ENCODE measurements at places on chromosomes 7 and 10. TPM values are rescaled to one million over a fixed set of nuclear protein-coding genes. Genes with fewer than 3 reads are reported as not detected.

Gene PWWP2B
- total RNA-seq: 13.7 TPM

- ATAC-seq: peak; percentile 81
Observed at GRCh38 chr10:79266543-79267312, 80.5 kb upstream of the PPIF start.

Gene ATP5F1C
- total RNA-seq: 296 TPM

Gene HACD1
- 75.7 TPM for total RNA-seq

DNA sequence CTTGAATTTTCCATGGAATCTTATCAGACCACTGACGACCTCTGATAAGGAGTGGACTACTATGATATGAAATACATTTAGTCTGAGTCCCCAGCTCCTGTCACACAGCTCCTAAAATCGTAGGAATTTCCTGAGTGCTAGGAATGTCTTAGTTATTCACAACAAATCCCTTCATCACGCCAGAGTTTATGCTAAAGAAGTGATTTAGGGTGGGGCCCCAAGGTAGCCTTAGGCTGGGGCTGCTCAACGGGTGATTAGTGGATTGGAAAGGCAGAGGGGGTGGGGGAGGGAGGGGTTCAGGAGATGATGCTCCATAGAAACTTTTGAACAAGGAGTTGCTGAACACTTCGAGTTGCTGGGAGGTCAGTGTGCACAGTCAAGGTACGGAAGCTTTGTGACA, 7.0 kb upstream of the TET1 start:
- ATAC-seq: no peak

Gene LRRC18
- total RNA-seq: not detected

GRCh38 chr7:43294080-43294630, 181.7 kb downstream of the HECW1 start:
- no peak for ATAC-seq

DNA sequence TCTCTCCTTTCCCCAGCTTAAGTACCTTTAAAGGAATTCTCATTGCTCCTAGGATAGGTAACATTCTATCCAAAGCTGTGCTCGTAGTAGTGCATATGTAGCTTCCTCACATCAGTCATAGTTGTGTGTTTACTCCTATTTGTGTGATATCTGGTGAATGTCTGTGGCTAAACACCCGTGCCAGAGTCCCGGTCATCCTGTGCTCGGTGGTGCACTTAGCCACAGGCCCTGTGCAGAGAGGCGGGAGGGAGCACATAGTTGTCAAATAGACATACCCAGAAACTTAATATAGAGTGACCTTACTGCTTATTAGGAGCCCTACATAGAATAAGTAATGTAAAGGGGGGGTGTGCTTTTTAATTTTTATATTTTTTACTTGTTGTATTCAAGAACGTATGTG, 76.6 kb downstream of the RBM33 start:
- no peak for ATAC-seq

GRCh38 chr10:106053061-106053460, 1111.4 kb downstream of the SORCS1 start:
- ATAC-seq: no peak

- ATAC-seq: peak; percentile 31
Observed at GRCh38 chr10:14665304-14665703, 109.4 kb downstream of the FAM107B start.

Gene DENND2A
- 25.2 TPM for total RNA-seq

Gene SPACDR
- not detected for total RNA-seq

DNA sequence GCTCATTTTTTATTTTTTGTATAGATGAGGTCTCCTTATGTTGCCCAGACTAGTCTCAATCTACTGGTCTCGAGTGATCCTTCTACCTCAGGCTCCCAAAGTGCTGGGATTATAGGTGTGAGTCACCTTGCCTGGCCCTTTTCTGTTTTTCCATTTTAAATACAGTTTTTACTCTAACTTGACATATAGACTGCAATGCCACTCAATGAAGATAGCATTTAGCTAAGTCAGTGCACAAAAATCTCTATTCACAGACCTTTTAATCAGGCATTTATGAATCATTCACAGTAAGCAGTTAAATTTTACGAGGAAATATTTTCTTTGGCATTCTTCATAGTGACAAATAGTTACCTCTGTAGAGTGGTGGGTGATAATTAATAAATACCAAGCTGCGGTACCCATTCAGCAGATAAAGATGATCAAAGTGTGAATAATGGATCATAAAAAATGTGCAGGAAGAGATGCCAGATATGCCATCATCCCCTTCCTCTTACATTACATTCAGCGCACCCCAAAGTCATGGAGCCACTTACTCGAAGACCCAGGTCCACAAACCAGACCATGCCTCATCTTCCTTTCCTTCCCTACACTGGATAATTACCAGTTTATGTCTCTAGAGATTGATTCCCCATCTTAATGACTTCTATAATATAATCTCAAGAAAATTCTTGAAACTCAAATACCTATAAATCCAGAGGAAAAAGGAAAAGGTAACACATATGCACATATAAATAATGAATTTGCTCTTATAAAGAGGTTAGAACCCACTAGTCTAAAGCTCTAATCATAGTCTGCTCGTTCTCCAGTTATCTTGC, 56.0 kb downstream of the UBE2H start:
- ATAC-seq: no peak

- peak; percentile 46 for ATAC-seq
Observed at GRCh38 chr7:85102813-85103350, 84.0 kb downstream of the SEMA3D start.

Gene TRUB1
- 15.4 TPM for total RNA-seq

DNA sequence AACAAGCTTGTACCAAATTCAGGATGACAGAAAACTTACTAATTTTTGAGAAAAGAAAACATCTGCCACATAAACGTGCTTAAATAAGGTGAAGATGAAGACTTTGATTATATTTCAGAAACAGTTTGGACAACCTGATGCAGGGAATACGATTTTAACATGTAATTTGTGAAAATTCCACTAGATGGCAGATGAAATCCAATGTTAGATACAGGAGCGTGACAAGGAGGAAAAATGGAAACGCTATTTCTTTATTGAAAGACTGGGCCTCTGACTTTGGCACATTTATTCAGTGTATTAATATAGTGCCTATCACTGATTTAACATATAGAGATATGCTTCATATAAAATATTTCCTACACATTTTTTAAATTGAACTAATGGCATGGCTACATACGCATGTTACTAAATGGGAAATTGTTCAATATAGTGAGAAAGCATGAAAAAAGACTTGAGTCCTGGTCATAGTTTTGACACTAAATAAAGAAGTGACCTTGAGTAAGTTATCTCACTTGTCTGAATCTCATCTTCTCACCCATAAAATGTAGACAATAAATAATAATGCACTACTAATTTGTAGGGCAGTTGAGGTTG, 60.7 kb downstream of the CD36 start:
- no peak for ATAC-seq

DNA sequence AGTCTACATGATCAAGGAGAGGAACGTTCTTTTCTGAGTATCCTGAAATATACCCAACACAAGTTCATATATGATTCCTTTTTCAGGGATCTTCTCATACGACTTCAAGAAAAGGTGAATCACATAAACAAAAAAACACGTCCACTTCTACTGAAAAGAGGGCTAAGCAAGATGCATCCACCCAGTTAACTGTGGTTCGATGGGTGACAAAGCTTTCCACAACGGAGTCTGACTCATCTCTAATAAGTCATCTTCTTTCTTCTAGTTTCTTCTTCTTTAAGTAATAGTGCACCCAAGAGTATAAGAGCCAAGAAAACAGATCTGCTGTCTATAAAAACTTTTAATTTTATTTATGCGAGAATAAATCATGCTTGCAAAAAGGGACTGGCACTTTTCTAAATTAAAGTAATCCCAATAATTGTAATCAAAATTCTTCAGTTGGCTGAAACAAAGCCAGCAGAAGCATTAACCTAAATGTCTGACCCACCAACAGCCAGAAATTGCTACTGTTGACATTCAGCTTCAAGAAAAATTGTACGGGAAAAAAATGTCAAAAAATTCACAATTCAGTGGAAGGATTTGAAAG, 146.9 kb upstream of the ANK3 start:
- no peak for ATAC-seq

- no peak for ATAC-seq
Observed at GRCh38 chr10:99766302-99766681, 16.1 kb upstream of the ABCC2 start.

Gene CYP3A7
- total RNA-seq: not detected

- no peak for ATAC-seq
Observed at GRCh38 chr10:45811075-45811474, 36.2 kb downstream of the AGAP4 start.

GRCh38 chr7:12573885-12574284, 3.4 kb downstream of the SCIN start:
- no peak for ATAC-seq

GRCh38 chr10:66784770-66785169, 141.1 kb upstream of the LRRTM3 start:
- ATAC-seq: no peak

- ATAC-seq: no peak
Observed at GRCh38 chr7:41487229-41487940, 215.5 kb downstream of the INHBA start.

GRCh38 chr10:31464552-31464951, 145.5 kb downstream of the ZEB1 start:
- ATAC-seq: no peak

Gene PLEKHS1
- not detected for total RNA-seq

- ATAC-seq: no peak
Observed at GRCh38 chr10:10045765-10046028, 972.0 kb upstream of the CELF2 start.

GRCh38 chr10:113666682-113667252, 2.9 kb upstream of the NRAP start:
- ATAC-seq: no peak

Gene ADAM8
- total RNA-seq: 6.6 TPM

DNA sequence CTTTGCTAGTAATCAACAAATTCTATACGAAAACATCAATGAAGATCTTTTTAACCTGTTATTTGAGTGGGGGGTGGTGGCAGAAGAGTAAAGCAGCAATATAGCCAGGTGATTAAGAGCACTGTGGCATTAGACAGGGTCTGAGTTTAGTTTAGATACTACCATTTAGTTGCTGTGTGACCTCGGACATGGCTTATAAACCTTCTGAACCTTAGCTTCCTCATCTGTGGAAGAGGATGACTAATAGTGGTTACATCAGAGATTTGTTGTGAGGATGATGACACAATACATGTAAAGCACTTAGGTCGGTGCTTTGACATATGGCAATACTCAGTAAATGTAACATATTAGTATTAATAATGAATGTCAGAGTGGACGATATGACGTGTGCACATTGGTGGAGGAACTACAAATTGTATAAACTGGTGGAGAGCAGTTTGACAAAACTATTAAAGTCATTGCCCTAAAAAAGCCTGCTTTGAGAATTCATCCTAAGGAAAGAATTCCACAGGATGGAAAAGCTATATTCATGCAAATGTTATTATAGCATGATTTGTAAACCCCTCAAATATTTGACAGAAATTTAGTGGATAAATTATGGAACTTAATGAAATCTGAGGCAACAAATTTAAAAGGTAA, 24.3 kb downstream of the SPAG6 start:
- no peak for ATAC-seq

DNA sequence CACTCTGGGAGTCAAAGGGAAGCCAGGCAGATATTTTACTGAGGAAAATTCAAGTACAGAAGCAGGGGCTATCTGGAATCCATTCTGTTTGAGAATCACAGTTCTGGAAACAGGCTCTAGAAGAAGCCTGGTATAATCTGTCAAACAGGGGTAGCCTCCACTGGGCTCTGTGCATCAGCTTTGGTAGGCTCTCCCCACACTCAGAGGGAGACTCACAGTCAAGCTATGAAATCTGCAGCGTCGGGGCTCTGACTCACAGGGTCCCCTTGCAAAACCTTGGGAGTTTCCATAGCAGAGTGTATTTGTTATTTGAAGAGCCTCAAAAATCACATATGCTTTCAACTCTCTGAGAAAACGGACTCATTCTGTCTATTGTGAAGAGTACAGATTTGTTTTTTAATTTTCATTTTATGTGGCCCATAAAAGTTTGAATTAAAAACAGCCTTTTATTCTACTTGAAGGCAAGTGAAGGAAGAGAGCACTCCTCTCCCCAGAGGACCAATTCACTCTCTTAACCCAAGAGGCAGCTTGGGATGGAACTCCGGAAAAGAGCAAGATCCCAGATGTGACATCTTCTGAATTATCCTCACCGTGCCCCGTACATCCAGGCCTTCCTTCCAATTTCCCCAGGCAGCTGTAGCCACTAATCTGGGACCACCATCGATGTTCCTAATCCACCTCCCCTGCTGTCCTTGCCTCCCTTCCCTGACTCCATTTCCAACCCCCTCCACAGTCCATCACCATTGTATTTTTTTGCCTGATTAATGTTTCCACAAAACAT, 590.9 kb upstream of the MGMT start:
- ATAC-seq: peak; percentile 90

- ATAC-seq: no peak
Observed at GRCh38 chr7:137084607-137085380, 216.3 kb downstream of the CHRM2 start.

GRCh38 chr7:28409716-28410627, 2.3 kb upstream of the CREB5 start:
- peak; percentile 7 for ATAC-seq

DNA sequence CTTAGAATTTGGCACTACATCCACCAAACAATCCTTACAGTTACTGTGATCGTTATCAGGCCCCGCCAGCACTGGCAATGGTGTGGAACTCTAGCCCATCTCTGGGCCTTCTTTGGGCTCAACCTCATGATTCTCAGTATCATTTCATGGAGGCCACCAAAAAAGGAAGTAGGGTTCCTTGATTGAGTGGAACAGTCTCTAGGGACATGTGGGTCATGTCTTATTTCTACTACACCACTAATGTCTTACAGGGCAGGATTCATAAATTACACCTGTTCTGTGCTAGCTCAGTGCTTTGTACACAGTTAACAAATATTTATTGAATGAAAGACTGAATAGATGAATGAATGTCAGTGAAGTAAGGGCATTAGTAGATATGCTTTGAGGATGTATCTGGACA, 53.9 kb downstream of the AP3M1 start:
- no peak for ATAC-seq

GRCh38 chr7:130309986-130310385, 17.0 kb downstream of the CPA4 start:
- ATAC-seq: no peak

GRCh38 chr7:157928808-157929425, 592.1 kb downstream of the DNAJB6 start:
- no peak for ATAC-seq

DNA sequence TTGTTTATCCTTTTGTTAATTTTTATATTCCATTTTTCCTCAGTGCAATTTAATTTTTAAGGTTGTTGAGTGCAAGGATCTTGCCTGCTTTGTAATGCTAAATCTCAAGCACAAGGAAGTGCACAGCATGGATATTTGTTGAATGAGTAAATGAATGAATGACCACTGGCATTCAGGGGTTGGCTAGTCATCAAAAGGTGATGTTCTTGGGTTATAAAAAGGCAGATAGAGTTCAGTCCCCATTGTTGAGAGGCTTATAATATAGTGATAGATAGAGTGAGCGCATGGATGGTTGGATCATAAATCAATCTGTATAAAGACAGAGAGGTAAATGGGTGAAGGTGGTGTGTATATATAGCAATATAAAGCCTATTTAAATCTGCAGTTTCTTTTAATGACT, 193.2 kb upstream of the KLF6 start:
- no peak for ATAC-seq

Measured in gastroesophageal sphincter (tissue), 4 donors.